Tibial artery (tissue), 4 donors: ENCODE measurements at places on chromosomes 7 and 10.

DNA sequence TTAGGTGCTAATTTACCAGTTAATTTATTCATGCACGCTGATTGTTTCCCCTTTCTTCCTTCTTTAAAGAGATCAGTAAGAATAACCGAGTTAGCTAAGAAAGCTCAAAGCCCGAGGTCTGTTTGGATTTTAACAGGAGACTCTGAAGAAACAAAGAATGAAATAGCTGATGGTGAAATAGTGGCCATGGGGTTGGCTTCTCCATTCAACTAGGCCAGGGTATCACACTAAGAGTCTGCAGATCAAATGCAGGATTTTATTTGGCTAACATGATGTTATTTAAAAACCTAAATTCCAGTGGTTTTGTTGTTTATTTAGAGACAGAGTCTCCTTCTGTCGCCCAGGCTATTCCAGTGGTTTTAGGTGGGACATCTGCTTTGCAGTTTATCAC lies 65.2 kb upstream of the SYPL1 start:
- no peak for DNase-seq

GRCh38 chr7:126569402-126569801 lies 683.3 kb downstream of the GRM8 start:
- no peak for DNase-seq

DNA sequence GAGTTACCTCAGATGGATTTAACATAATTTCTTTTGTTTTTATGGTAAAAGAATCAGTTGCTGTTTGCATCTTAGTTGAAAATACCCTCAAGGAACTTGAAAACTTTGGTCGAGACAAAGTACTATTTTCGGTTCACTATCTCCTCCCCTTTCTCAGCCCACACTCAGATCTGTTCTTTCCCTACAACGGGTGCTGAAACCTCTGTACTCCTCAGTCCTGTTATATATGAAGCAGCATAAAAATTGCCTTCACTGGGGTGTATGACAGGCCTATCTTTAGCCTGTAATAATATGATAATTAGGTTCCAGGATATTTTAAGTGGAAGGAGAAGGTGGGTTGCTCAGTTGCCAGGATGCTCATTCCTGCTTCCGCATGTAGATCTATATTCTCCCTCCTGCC lies 105.2 kb upstream of the NOBOX start:
- no peak for DNase-seq

DNA sequence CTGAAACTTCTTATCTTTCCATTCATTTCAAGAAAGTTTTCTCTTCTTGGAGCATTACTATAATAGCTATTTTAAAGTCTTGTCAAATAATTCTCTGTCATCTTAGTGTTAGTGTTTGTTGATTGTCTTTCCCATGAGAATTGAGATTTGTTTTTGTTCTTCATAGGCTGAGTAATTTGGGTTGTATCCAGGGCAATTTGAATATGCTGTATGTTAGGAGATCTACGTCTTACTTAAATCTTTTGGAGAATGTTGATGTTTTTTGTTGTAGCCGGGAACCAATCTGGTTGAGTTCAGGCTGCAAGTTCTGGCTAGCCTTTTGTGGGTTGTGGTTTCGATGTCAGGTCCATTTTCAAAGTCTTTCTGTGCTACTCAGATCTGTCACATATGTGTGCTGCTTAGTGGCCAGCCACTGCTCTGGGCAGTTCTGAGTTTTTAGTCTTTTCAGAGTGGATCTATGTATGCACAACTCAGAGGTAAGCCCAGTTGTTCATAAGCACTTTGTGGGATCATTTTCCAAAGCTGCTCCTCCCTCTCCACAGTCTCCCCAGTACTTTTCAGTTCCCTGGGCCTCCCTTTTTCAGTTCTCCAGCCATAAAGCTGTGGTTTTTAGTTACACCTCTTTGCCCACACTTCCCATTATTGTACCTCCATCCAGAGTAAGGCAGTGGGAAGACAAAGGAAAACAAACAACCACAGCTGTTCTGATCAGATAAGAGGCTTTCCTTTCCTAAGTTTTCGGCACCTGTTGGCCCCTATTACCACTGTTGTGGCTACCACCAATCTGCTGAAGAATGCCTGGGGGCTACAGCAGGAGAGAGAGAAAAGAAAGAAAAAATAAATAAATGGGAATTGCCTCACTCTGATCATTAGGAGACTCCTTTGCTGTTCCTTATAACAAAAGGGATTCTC lies 4.7 kb upstream of the CCNJ start:
- DNase-seq = no peak

- DNase-seq = no peak
Measured at GRCh38 chr10:48574817-48575380, 30.0 kb downstream of the ARHGAP22 start.
